Lung (tissue), 17 donors: ENCODE measurements at places on chromosomes 1 and 21. TPM values are rescaled to one million over a fixed set of nuclear protein-coding genes. Genes with fewer than 3 reads are reported as not detected.

Gene AVPR1B
- polyA plus RNA-seq = not detected

- no peak for DNase-seq
Measured at GRCh38 chr1:6783221-6783620, 2.0 kb upstream of the CAMTA1 start.

- no peak for DNase-seq
Measured at GRCh38 chr1:196063294-196063693, 544.9 kb downstream of the KCNT2 start.

DNA sequence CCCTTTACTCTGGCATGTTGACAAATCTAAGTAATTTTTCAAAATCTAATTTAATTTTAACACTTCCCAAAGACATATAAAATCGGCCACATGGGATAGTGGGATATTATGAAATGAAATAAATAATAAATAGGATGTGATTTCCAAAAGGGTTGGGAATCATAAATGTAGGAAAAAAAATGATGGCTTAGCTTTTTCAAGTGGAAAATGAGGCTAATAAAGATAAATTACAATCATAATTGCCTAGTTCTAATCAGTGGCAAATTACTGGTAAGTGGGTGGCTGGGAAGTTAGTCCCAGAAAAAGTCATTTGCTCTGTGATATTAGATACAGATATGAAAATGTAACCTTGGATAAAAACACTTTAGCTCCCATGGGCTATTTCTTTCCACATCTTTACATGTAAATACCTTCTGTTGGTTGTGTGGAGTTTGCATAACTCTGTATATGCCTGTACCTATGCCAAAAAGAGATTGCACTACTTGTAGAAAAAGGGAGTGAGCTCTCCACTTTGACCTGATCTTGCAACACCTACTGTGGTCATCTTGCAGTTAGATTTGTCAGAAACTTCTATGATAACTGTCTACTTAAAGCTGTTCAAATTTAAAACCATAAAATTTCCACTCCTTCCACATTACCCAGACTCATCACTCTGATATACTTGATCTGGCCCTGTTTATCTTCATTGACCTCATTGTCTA is 284.6 kb upstream of the KAZN start:
- DNase-seq = no peak

Gene PBX1
- polyA plus RNA-seq = 7.8 TPM

DNA sequence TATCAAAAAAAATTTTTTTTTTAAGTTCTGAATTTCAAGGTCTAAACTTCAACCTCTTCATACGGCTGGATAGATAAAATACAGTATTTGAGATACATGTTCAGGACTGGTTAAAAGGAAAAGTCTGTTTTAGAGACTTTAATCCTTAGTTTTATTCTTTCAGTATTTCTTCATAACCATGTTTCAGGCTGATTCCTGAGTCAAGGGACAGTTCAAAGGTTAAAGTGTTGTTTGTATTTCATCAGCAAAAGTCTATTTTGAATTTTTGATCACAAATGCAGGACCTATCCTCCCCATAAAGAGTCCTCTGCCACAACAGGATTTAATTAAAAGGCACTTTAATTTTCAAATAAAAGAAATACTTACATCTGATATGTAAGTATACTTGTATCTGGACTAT is 53.5 kb downstream of the SELENOF start:
- no peak for DNase-seq

Gene EVA1C
- 52.7 TPM for polyA plus RNA-seq

DNA sequence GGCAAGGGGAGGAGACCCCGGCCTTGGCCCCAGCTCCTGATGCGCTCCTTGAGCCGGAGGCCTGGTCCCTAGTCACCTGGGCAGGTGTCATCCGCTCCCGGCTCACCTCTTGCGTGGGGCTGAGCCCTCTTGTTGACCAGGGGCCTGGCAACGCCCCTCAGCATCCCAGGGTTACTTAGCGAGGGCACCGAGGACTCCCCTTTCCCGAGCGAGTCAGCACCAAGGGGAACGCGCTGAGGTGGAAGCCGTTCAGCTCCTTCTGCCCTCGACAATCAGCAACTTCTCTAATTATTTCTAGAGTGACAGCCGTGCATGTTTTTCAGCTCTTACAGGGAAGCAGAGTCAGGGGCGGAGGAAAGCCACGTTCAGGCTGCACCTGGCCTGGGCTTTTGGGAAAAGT is 522 bp downstream of the SLC45A1 start:
- DNase-seq = no peak

- no peak for DNase-seq
Measured at GRCh38 chr1:233993651-233994050, 89.2 kb downstream of the SLC35F3 start.

Gene PLEKHA6
- polyA plus RNA-seq = 0.88 TPM

Gene SNAPIN
- polyA plus RNA-seq = 26.3 TPM

Gene MPL
- polyA plus RNA-seq = 0.12 TPM

GRCh38 chr1:93652323-93652949 is 29.2 kb downstream of the BCAR3 start:
- no peak for DNase-seq

Gene KMO
- 9.9 TPM for polyA plus RNA-seq

Gene CTSS
- 516 TPM for polyA plus RNA-seq

Gene ZNF648
- not detected for polyA plus RNA-seq

DNA sequence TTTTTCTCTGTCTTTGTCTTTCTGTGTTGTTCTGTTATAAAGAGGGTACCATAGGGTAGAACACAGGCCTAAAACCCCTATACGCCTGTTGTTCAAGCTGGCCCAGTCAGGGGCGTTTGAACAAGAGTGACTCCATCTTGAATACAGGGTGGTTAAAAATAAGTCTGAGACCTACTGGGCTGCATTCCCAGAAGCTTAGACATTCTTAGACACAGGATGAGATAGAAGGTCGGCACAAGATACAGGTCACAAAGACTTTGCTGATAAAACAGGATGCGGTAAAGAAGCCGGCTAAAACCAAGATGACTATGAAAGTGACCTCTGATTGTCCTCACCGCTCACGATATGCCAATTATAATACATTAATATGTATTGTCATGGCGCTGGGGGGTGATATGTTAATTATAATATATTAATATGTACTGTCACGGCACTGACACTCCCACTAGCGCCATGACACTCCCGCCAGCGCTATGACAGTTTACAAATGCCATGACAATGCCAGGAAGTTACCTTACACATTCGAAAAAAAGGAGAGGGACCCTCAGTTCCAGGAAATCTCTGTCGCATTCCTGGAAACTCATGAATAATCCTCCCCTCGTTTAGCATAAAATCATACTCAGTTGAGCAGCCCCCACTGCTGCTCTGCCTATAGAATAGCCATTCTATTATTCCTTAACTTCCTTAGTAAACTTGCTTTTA is 58.5 kb upstream of the KLHDC7A start:
- no peak for DNase-seq

Gene FYB2
- 8.6 TPM for polyA plus RNA-seq

Gene CFAP74
- 3.2 TPM for polyA plus RNA-seq

GRCh38 chr21:16945580-16945979 is 567.3 kb upstream of the CXADR start:
- peak; percentile 4 for DNase-seq

Gene PRAMEF1
- polyA plus RNA-seq = not detected
